ENCODE measurements at places on chromosomes 4 and X. TPM values are rescaled to one million over a fixed set of nuclear protein-coding genes. Genes with fewer than 3 reads are reported as not detected.

Gene SYAP1
- total RNA-seq = 20.0 TPM

Gene MGARP
- total RNA-seq = not detected

Gene MAGEC2
- total RNA-seq = not detected

Gene UNC5C
- total RNA-seq = not detected

Gene RPS6KA6
- total RNA-seq = 0.17 TPM

Gene SCRG1
- total RNA-seq = not detected

Gene SULT1E1
- total RNA-seq = not detected

Gene RHOXF1
- not detected for total RNA-seq

Gene PDGFC
- not detected for total RNA-seq

Gene MAGEA2
- not detected for total RNA-seq

Gene KCND1
- total RNA-seq = 1.1 TPM

Gene SMS
- total RNA-seq = 153 TPM

Gene FHDC1
- total RNA-seq = 0.06 TPM

Gene TENM3
- not detected for total RNA-seq

Gene CDX4
- total RNA-seq = not detected

Gene PPM1K
- total RNA-seq = 42.3 TPM

Gene TEX13D
- 0.23 TPM for total RNA-seq

Gene RBM46
- total RNA-seq = not detected

Gene HSFX2
- not detected for total RNA-seq

Gene SYTL4
- total RNA-seq = not detected
